ENCODE measurements at places on chromosomes 11 and 22.

- no peak for DNase-seq
These were observed 9.2 kb downstream of the MUC2 start for GRCh38 chr11:1083621-1084551.

GRCh38 chr11:106152824-106153223 is 75.4 kb downstream of the AASDHPPT start:
- no peak for DNase-seq

- DNase-seq: no peak
These were observed 32.0 kb downstream of the CERK start for GRCh38 chr22:46706060-46706459.

- no peak for DNase-seq
These were observed 194.9 kb downstream of the SWAP70 start for GRCh38 chr11:9858822-9859221.

DNA sequence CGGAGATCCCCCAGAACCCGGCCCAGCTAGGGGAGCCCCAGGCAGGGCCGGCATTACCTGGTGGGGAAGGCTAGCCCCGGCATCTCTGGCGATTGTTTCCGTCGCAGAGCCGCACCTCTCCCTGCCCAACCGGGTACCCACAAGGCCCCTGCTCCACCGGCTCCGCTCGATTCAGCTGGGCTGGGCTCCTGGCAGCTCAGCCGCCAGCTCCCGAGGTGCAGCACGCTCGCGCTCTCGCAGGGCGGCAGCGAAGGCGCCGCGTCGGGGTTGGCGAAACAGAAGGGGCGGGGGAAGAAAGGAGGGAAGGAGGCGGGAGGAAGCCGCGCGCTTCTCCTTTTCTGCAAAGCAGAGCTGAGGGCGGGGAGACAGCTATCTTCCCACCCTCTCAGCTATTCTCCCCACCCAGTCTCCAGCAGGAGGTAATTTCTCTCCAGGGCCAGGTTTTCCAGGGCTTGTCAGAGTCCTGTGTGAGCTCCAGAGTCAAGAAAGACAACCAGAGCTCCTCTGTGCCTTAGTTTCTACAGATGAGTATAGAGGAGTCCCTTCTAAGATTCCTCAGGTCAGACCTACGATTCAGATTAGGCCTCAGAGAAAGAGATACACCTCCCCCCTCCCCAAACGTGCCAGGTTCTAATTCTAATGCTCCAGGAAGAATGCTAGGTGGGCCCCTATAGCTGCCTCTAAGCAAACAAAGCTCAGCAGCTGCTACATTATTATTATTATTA is 62.0 kb downstream of the PAK1 start:
- DNase-seq: peak; percentile 73

GRCh38 chr22:21920341-21921183 is 32.1 kb downstream of the PPM1F start:
- DNase-seq: no peak

- no peak for DNase-seq
These were observed 82.6 kb downstream of the MN1 start for GRCh38 chr22:27719036-27719347.

GRCh38 chr11:873706-874105 is 31.1 kb downstream of the TSPAN4 start:
- DNase-seq: no peak

GRCh38 chr11:106381895-106382294 is 304.4 kb downstream of the AASDHPPT start:
- no peak for DNase-seq

DNA sequence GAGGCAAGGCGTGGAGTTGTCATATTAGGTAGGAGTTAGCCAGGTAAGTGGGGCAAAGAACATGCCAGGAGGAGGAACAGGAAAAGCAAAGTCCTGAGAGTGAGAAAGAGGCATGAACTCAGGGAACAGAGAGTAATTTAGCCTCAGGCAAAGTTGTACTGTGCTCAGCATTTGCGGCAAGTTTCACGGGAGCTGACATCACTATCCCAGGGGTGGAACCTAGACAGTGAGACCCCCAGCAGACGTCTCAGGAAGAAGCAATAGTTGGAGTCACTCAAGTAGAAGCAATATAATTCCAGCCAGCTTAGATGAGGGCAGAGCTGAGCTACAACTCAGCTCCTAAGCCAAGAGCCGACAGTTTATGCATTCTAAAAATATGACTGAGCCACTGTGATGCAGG is 426.0 kb upstream of the ISX start:
- no peak for DNase-seq

- DNase-seq: no peak
These were observed 70.4 kb downstream of the GGTLC2 start for GRCh38 chr22:22714600-22715335.

DNA sequence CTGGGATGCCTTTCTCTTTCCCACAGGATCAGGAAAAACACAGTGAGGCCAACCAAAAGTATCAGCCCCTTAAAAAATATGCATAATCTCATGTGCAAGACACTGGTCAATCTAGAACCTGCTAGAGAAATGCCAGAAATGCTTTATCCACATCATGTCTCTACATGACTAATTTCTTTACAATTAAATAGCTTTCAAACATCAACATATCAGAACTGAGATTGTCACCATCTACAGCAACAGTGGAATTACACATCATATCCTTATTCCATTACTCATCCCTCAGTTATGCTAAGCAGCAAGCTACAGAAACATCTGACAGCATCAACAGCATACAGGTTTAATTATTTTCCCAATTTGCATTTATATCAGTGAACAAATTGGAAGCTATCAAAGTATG is 78.8 kb downstream of the DDIAS start:
- DNase-seq: no peak

DNA sequence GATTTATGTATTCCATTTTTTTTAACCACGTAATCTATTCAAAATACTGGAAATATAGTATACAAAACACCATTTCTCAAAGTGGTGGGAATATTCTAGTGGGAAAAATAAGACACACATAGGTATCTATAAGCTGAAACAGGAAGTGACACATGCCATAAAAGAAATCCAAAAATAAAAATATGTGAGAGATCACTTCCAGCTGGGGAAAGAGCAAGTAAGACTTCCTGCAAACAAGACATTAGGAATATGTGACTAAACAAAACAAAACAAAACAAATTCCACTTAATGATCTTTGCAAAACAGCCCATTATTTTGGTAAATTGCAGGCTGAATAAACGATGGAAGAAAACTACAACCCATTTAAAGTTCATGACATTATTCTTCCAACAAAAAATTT is 107.3 kb upstream of the CEP126 start:
- DNase-seq: no peak

- DNase-seq: no peak
These were observed 289.2 kb downstream of the MN1 start for GRCh38 chr22:27512283-27512761.

GRCh38 chr11:130897262-130898182 is 18.8 kb downstream of the SNX19 start:
- DNase-seq: no peak

DNA sequence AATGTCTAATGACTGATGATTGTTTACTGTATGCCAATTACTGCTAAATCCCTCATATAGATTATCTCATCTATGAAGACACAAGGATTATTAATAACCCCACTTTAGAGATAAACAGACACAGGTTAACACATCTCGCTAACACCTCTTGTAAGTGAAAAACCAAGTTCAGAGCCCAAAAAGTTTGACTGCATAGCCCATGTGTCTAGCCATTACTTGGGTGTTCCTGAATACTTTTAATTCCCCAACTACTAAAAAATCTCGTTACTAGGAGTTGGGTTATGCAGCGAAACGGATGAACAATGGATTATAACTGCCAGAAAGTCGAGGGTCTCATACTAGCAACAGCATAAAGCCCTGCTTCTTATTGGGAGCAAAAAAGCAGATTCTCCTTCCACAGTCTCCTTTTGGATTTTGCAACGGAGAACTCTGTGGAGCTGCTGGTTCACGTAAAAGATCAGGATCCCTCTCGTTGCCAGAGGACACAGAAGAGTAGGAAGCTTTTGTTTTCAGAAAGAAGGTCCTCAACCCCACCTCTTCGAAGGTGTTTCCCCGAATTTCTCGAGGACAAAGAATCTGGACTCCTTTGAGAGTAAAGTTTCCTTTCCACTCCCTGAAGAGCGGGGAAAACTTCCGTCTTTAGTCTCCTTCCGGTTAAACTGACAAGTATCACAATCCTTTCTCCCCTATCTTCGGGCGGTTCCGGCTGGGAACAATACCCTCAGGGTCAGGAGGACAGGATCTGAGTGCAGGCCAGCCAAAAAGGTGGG is 979 bp downstream of the ZBED5 start:
- no peak for DNase-seq

DNA sequence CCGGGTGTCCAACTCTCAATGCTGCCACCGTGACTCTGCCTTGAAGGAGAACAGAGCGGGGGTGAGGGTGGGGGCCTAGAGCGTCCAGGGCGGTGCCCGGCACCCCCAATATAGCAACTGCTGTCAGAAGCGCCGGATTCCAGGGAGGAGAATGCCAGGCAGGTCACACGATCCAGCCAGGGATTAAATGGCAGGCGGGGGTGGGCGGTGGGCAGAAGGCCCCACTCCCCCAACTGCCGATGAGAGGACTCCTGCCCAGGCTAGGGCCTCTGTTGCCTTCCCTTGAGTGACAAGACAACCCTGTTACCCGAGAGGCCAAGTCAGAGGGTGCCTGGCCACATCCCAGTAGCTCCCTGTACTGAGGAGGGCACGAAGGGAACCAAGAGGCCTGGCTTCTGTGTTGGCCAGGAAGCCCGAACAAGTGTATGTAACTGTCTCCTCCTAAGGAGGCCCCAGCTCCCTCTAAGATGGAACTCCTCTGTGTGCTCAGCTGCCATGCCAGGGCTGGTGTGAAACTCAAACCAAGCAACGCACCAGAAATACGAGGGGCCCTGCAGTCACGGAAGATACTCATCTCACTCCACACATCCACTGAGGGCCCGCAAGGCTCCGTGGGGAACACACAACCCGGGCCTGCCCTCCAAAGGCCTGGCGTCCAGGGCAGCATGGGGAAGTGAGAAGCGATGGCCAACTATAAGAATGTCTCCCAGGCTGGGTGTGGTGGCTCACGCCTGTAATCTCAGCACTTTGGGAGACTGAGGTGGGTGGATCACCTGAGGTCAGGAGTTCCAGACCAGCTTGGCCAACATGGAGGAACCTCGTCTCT is 3.0 kb downstream of the PACSIN3 start:
- no peak for DNase-seq

DNA sequence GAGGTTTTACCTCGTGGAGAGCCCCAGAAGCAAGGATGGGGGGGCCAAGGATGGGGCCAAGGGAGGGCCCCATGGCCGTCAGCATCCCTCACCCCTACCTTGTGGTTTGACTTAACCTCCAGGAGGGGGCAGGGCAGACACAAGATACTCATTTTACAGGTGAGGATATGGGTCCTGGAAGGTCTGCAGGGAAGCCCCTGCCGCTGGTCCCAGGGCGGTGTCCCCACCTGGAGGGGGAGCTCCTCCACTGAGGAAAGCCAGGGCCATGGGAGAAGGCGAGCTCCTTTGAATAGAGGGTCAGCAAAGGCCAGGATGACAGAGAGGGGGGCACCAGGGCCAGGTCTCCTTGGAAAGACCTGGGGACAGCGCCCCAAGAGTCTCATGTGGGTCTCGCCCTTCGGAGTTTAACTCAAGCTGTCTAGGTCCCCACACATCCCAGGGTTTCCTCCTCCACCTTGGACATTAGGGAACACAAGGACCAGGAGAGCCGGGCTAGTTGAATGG is 5.9 kb upstream of the ADORA2A start:
- DNase-seq: no peak

GRCh38 chr11:12469451-12469850 is 92.1 kb downstream of the PARVA start:
- no peak for DNase-seq

DNA sequence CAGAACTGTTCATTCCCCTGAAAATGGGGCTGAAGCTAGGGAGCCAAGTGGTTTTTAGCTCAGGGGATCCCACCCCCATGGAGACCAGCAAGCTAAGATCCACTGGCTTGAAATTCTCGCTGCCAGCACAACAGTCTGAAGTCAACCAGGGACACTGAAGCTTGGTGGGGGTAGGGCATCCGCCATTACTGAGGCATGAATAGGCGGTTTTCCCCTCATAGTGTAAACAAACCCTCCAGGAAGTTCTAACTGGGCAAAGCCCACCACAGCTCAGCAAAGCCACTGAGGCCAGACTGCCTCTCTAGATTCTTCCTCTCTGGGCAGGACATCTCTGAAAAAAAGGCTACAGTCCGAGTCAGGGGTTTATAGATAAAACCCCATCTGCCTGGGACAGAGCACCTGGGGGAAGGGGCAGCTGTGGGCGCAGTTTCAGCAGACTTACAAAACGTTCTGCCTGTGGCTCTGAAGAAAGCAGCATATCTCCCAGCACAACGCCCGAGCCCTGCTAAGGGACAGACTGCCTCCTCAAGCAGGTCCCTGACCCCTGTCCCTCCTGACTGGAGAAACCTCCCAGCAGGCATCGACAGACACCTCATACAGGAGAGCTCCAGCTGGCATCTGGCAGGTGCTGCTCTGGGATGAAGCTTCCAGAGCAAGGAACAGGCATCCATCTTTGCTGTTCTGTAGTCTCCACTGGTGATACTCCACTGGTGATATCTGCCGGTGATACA is 32.7 kb downstream of the GAB4 start:
- DNase-seq: no peak

GRCh38 chr11:3903207-3903896 is 47.9 kb downstream of the STIM1 start:
- no peak for DNase-seq

GRCh38 chr11:129451524-129451923 is 75.9 kb downstream of the BARX2 start:
- no peak for DNase-seq

DNA sequence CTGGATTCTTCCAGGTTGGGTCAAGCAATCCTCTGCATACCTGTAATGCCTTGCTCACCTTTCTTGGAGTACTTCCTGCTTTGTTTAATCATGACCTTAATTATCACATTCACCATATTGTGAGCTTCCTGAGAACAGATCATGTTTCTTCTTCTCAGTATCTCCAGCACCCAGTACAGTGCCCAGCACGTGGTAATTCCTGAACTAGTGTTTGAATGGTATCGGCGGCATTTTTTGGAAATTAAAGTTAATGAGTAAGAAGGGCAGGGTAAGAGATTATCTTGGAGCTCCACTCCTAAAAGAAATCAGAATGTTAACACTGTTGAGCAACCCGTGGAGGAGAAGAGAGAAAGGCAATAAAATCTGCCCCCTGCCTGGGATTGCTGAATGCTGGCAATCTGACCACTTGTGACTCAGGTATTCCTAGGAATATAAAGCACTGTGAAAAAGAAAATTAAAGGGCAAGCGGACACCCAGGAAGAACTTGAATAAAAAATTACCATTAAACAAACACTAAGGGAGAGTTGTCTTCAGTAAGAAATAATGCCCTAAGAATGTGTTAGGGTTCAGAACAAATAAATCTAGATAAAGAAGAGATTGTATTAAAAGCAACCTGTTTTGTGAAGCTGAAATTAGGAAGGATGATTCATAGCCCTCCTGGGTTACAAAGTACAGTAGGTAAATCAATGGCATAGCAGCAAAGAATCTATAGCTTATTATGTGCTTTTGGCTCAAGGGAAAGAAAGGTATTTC is 92.9 kb downstream of the PDHX start:
- DNase-seq: no peak

Measured in stimulated activated CD4-positive, alpha-beta T cell treated with anti-CD3 and anti-CD28 coated beads, Interleukin-12 subunit alpha, Interleukin-12 subunit beta, amount 100 ng/mL, for 24 hours (primary cell).